ENCODE measurements at places on chromosomes 2 and 18. TPM values are rescaled to one million over a fixed set of nuclear protein-coding genes. Genes with fewer than 3 reads are reported as not detected.

GRCh38 chr2:171482877-171483276, 39.4 kb upstream of the CYBRD1 start:
- DNase-seq, result peak; percentile 36
- no peaks in the 10 kb centered on the region for H3K27me3 ChIP-seq
- H3K4me3 ChIP-seq, result no peak overlapping the region
- H3K27ac ChIP-seq, result no peak overlapping the region

DNA sequence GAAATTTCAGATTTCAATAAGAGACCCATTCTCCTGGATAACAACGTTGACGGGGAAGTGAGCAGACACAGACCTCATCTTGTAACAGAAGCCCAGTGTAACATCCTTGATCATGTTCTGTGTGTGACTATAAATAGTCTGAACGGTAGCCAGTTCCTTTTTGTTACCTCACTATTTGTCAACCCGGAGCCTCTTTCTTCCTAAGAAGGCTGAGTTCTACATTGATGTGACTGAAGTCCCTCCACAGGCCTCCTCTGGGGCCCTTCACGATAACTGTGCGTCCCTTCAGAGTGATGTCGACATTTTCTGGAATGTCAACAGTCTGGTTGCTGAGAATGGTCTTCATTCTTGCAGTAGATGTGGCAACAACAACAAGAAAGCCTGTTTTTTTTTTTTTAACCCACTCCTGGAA, 6.3 kb upstream of the PLEKHM3 start:
- H3K36me3 ChIP-seq, result no peaks in the 10 kb centered on the region
- no peak overlapping the region for H3K27ac ChIP-seq
- peaks cover 27% of the 10 kb centered on the region for H3K4me1 ChIP-seq
- no peak for DNase-seq
- peaks cover 6% of the 10 kb centered on the region for H3K27me3 ChIP-seq
- H3K4me3 ChIP-seq, result no peak overlapping the region

The DES gene
- 0.12 TPM for total RNA-seq

DNA sequence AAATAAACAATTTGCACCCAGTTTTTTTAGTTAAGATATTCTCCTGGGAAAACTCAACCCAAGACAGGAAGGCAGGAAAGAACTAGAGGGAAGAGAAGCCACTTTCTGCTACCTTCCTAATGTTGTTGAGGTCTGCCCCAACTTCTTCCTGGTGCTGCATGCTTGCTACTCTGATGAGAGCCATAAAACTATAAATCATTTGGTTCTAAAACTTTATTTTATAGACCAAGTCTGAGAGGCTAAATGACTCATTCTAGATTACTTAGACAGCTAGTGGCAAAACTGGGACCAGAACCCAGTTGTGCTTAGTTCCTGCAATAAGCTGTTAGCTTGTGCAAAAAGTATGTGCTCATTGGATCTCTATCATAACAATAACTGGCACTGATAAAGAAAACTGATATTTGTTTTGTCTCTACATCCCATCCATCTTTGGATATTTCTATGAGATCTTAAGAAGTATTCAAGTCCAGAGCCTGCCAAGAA, 344.9 kb upstream of the SLC14A2 start:
- peaks cover 2% of the 10 kb centered on the region for H3K27me3 ChIP-seq
- no peaks in the 10 kb centered on the region for H3K4me1 ChIP-seq
- H3K36me3 ChIP-seq, result no peaks in the 10 kb centered on the region

GRCh38 chr2:236905976-236906375, 179.7 kb upstream of the COPS8 start:
- H3K36me3 ChIP-seq, result no peaks in the 10 kb centered on the region
- H3K27me3 ChIP-seq, result peaks cover 24% of the 10 kb centered on the region
- DNase-seq, result no peak

DNA sequence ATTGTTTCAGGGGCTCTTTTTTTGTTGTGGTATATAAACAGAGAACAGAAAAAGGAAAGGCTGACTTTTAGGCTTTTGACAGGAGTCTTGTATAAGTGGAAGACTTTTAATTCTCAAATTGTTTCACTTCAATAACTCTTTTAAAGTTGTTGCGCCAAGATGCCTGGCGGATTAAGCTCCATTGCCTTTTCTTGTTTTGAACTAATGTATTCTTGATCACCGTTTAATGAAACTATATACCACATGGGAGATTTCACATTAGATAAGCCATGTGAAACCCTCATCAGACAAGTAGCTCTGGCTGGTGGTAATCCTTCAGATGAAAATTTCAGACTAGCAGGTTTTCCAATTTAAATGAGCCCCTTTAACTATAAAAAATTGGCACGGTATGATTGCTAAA, 257.4 kb downstream of the CCDC178 start:
- no peaks in the 10 kb centered on the region for H3K27me3 ChIP-seq
- H3K4me1 ChIP-seq, result no peaks in the 10 kb centered on the region
- H3K27ac ChIP-seq, result no peak overlapping the region
- DNase-seq, result no peak
- H3K4me3 ChIP-seq, result no peak overlapping the region

DNA sequence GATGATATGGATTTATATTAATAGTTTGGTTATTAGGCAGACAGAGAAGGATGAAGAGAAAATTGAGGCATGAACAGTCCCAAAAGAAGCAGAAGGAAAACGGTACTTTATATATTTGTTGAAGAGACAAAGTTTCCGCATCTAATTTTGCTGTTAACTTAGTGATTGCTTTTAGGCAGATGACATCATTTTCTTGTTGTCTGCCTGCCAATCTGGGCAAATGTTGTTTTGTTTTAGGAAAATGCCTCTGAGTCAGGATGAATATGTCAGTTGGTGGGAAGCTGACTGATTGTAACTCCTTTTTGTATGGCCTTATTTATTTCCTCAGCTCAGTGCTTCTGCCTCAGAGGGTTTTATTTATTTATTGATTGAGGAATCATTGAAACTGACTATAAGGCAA, 52.5 kb upstream of the CAVIN2 start:
- no peaks in the 10 kb centered on the region for H3K27me3 ChIP-seq
- DNase-seq, result peak; percentile 82
- H3K4me1 ChIP-seq, result peaks cover 54% of the 10 kb centered on the region
- no peaks in the 10 kb centered on the region for H3K36me3 ChIP-seq
- peak overlapping the region; percentile 27 for H3K27ac ChIP-seq
- H3K4me3 ChIP-seq, result peak overlapping the region; percentile 14

DNA sequence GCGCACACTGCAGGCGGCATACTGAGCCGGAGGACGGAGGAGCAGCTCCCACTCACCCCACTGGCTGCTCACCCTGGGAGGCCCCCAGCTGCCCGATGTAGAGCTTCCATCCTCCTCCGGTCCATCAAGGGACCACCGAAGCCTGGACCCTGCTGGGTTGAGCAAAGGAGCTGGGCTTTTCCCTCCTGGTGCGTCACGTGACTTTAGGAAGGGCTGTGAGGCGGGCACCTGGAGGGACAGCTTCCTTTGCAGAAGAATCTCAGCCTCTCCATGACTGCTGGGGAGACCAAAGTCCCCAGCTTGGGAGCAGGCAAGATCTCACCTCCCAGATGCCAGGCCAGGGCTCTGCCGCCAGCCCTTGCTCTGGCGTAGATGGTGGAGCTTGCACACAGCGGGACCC, 102.7 kb downstream of the TWIST2 start:
- H3K27ac ChIP-seq, result no peak overlapping the region
- H3K27me3 ChIP-seq, result peaks cover 4% of the 10 kb centered on the region
- H3K4me1 ChIP-seq, result peaks cover 80% of the 10 kb centered on the region
- DNase-seq, result no peak

Measured in HFFc6 (cell line).